NCI-H2081 treated with DMSO at 0.1 percent for 48 hours (cell line): ENCODE measurements at places on chromosomes 2 and 18.

GRCh38 chr2:225466891-225467604 is 67.5 kb downstream of the NYAP2 start:
- no peak for DNase-seq

- peak; percentile 54 for DNase-seq
These were observed 233.1 kb downstream of the NR4A2 start for GRCh38 chr2:156099382-156099781.

DNA sequence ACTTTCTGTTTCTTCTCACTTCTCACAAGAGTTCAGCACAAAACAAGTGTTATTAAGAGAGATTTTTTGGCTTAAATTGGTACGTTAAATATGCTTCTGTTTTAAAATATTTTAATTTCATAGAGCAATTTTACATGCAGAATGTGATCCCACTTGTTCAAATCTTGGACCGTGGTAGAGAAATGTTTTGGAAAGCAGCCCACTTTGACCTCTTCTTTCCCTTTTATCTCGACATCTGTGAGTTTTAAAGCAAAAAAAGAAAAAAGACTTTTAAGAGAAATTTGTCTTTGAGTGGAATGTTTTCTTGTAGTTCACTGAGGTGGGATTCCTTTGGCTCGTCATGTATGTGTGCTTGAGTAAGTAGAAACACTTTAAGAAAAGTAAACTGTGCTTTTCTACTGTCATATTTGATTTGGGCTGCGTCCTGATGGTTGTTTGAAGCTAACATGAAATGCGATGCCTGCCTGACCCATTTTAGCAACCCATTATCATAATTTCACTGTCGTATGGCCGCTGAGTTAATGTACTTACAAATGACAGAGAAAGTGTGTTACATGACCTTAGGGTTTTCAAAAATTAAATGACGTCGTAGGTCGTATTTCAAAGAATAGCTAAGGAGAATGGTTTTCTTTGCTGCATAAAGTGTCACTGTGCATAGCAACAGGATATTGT is 54.5 kb downstream of the TSHZ1 start:
- DNase-seq: peak; percentile 62

GRCh38 chr2:179899666-179900065 is 38.3 kb upstream of the ZNF385B start:
- no peak for DNase-seq

GRCh38 chr18:62288665-62289008 is 36.5 kb upstream of the TNFRSF11A start:
- DNase-seq: no peak

DNA sequence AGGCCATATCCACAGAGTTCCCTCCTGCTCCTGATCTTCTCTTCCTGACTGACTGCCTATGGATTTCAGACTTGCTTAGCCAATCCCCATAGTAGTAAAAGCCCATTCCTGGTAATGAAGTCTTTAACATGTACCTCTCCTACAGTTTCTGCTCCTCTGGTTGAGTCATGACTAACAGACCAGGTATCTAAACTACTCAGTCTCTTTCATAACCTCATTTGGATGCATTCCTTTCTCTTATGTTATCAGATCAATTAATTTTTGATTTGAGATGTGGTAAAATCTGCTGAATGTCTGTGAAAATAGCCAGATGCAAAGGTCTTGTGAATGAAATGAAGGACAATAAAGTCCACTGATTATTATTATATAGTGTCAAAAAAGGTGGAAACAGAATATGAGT is 198.0 kb downstream of the NBAS start:
- no peak for DNase-seq

DNA sequence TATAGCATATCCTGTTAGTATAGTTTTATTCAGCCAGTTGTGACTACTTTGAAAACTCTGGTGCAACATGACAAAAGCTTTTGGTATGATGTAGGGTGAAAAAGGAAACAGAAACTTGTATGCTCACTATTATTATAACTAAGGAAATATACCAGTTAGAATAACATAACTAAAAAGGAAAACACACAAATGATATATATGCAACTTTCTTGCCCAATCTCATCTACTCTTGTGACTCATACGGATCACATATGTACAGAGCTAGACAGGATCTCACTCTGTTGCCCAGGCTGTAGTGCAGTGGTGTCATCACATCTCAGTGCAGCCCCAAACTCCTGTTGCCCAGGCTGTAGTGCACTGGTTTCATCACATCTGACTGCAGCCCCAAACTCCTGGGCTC is 12.4 kb upstream of the TLK1 start:
- DNase-seq: no peak

- no peak for DNase-seq
These were observed 42.1 kb upstream of the GAREM2 start for GRCh38 chr2:26130763-26131162.

DNA sequence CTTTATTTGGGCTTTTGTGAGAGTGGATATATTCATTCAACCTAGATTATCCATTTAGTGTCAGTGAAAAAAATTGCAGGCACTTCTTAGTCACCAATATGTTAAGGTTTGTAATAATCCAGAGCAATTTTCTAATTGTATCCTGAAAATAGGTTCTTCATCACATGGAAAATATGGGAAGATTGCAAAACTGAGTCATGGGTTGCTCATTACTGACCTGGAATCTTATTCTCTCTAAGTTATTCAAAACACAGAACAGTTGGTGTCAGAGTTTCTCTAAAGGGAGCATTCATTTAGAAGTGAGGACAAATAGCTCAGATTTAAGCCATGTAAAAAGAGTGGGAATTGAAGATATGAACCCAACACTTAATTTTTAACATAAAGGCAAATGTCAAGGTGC is 181.3 kb downstream of the IKZF2 start:
- no peak for DNase-seq

- DNase-seq: no peak
These were observed 368 bp downstream of the TMEFF2 start for GRCh38 chr2:192194265-192194865.

DNA sequence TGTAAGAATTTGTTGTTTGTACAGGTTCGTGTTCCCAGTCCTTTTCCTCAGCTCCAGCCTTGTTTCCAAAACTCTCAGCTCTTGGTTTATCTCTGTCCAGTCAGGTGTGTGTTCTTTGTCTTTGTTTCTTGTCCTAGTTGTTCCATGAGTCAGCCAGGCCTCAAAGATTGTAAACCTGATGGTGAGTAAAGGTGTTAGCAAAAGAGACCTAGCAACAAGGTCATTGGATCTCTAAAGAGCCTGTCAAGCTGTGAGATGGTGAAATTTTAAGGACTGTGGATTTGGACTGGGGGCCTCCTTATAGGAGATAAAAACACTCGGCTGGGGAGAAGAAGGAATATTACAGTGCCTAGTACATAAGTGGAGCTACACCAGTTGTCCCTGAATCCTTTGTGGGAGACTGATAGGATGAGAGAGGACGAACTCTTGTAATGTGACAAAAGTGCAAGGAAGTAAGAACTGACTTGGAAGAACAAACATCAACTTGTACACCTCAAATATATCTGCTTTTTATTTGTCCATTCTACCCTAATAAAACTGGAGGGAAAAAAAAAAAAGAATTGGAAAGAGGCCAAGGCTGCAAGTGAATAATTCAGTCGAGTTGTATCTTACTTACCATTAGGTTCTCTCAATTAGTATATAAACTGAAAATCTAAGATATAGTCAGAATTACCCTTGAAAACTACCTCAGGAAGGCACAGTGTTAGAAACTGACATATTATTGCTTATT is 37.2 kb downstream of the ITGA6 start:
- no peak for DNase-seq

- DNase-seq: no peak
These were observed 28.3 kb upstream of the SNED1 start for GRCh38 chr2:240970104-240970503.

DNA sequence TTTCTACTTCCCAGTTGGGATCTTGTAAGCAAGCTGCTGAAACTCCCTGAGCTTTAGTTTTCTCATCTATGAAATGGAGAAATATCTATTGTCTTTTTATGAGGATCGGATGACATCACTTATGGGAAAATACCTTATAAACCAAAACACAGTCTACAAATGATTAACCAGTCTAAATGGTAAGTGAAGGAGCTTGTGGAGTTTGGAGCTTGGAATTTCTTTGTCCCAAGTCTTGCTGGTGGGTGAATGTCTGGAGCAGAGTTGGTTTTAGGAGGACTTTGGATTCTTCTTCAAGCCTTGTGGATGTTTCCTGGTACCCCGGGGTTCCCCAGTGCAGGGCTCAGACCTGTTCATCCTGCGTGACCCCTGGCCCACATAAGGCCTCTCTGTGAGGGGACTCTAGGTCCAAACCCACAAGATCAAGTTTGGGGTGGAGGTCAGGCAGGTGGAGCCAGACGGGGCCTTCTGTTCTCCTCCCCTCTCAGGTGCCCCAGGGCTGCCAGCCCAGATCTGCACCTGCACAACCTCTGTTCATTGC is 43.2 kb downstream of the FOSL2 start:
- DNase-seq: no peak

- DNase-seq: no peak
These were observed 73.2 kb downstream of the CERS6 start for GRCh38 chr2:168529054-168529833.

- DNase-seq: no peak
These were observed 308.7 kb upstream of the SALL3 start for GRCh38 chr18:78670778-78671391.

- no peak for DNase-seq
These were observed 63.2 kb downstream of the ALMS1 start for GRCh38 chr2:73448856-73449255.

GRCh38 chr2:172273910-172274571 is 153.3 kb upstream of the ITGA6 start:
- no peak for DNase-seq

- no peak for DNase-seq
These were observed 580 bp downstream of the MC2R start for GRCh38 chr18:13914756-13915155.

DNA sequence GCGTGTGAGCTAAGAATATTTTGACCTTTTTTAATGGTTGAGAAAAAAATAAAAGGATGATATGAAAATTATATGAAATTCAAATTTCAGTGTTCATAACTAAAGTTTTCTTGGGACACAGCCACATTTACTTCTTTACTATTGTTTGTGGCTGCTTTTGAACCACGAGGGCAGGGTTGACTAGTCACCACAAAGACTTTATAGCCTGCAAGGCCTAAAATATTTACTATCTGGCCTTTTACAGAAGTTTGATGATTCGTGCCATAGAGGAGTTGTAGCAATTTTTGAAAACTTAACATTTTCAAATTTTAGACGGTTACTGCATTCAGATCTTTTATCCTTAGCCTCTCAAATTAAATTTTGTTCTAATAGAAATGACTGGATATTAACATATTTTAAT is 69.9 kb downstream of the LIMS1 start:
- no peak for DNase-seq

GRCh38 chr2:138244501-138244925 is 257.1 kb upstream of the SPOPL start:
- DNase-seq: no peak

- DNase-seq: no peak
These were observed 4.2 kb downstream of the CLK1 start for GRCh38 chr2:200860092-200860795.

GRCh38 chr2:39919511-39920306 is 140.7 kb upstream of the THUMPD2 start:
- no peak for DNase-seq

DNA sequence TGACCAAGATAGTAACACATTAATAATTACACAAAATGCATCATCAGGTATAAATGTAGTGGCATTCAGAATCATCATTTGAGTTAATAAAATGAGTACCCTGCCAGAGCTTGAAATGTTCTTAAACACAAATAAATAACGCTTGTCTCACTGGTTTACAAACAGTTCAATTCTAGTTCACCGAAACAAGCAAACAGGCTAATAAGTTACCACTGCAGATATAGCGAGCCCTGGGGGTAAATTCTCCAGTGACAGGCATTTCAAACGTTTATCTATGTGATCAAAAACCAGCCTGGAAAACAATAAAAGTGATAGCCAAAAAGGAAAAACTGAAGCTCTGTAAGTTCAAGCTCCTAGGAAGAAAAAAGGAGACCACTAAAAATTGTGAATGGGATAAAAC is 152.6 kb downstream of the THADA start:
- DNase-seq: no peak
